ENCODE measurements at places on chromosomes 11 and 22.

DNA sequence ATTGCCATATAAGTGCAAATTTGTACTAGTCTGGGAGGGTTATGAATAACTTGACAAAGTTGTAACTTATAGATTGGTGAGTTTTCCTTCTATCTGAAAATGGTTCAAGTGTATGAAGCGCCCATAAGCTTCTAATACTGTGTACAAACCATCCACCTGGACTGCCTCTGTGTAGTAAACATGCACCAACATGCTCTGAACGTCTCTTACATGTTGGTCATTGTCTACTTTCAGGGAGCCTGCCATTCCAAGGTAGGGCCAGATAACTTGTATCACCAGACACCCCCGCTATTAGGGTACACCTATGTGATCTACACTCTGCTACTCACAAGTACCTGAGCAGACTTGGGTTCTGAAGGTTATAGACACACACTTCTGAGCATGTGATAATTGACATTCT, 735.5 kb upstream of the API5 start:
- DNase-seq: no peak

DNA sequence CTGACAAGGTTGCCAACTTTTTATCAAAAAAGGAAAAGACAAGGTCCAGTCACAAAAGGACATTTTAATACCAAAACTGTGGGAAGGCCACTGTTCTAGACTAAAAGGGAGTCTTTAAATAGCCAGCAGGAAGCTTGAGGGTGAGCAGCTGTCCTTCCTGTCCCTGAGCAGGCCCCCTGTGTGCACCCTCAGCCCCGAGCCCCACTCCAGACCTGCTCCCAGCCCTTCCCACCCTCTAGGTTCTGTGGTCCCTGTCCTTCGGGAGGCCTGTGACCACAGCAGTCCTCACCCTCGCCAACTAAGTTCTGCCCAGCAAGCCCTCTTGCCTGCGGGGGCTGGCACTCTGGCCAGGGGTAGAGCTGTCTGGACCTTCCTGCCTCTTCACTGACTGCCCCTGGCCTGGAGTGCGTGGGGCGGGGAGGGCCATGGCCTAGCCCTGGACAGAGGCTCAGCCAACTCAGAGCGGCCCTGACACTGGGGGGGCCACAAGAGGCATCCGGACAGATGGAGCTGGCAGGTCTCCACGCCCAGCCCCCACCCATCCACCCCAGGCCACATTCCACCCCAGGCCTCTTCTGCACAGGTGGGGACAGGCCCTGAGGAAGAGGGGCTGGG, 1.6 kb upstream of the PLXNB2 start:
- DNase-seq: no peak

- DNase-seq: no peak
Measured at GRCh38 chr11:102330231-102330630, 12.9 kb downstream of the BIRC3 start.

DNA sequence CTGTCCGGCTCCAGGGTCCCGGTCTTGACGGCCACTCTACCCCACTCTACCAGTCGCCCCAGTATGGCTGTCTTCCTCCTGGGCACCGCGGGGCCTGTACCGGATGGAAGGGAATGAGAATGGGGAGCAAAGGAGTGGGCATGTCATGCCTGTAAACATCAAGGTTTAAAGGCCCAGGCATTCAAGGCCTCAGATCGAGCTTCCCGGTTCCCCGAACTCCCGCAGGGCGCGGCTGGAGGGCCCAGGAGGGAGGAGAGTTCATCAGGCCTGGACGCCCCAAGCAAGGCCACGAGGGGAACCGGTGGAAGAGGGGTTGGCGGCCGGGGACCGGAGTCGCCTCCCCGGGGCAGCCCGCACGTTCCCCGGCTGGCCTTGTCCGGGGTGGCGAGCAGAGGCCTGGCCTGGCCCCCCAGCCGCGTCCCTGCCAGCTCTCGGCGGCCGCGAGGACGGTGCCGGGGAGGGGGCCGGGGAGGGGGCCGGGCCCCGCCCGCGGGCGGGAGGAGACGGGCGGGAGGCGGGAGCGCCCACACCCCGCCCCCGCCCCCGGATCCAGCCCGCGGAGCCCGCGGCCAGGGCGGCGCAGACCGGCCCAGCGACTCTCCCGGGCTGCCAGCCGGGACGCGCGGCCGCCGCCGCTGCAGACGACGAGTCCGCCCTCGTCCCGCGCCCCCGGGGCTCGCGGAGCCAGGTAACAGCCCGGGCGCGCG, at the start of gene CDC42EP1:
Gene CDC42EP1 (plus strand): TSS at position 580 of the 707 bp plus-strand sequence. CDS start 5,870 bp downstream, outside the sequence.
- no peak for DNase-seq

- DNase-seq: no peak
Measured at GRCh38 chr22:38317995-38318715, 922 bp upstream of the CSNK1E start.

DNA sequence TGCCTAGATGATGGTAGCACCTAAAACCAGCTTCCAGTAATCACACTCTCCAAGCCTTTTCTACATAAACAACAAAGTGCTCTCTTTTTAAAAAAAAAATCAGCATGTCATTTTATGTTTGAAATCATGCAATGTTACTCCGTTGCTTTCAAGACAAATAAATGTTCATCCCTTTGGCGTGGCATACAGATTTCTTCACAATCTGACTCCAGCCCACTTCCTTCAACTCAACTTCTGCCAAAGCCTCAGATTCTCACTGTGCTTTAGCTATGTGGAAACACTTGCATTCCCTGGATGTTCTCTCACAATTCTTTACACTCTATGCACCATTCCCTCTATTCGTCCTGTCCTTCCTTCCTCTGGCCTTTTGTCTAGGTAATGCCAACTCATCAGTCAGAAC, 206.3 kb upstream of the BLID start:
- no peak for DNase-seq

Measured in activated CD4-positive, alpha-beta memory T cell treated with anti-CD3 and anti-CD28 coated beads for 36 hours (primary cell).